Renal pelvis (tissue), 12 donors: ENCODE measurements at places on chromosomes 5 and 9. TPM values are rescaled to one million over a fixed set of nuclear protein-coding genes. Genes with fewer than 3 reads are reported as not detected.

GRCh38 chr5:149284501-149284900 is 12.8 kb downstream of the AFAP1L1 start:
- DNase-seq, result no peak

- DNase-seq, result no peak
Observed at GRCh38 chr5:143479394-143479793, 75.9 kb upstream of the NR3C1 start.

DNA sequence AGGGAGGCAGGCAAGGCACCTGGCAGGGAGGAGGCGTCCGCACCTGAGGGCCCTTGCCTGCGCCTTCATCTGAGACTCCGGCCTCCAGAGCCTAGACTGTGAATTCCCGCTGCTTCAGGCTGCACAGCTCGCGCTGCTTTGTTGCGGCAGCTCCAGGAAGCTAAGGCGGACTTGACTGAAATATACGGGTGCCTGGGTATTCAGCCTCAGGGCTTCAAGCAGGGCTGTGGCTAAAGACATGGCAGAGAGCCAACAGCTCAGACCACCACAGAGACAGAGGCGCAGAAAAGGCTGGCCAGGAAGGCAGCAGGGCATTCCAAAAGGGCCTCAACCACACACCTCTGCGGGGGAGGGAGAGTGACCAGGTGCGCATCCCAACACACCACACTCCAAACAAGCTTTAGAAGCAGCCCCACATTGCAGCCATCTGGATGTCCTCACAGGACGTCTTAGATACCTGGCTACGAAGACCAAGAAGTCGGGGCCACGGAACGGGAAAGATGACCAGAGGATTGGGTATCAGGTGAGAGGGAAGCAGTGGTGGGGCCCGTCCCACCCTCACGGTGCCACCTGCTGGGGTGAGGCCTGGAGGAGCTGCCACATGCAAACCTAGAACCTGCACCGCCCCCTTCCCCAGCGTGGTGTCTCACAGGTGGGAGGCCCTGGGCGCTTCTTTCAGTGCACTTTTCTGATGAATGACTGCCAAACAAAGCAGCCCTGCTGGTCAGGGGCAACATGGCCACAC is 1.7 kb upstream of the DPH7 start:
- DNase-seq, result no peak

GRCh38 chr5:68325065-68325580 is 109.6 kb downstream of the PIK3R1 start:
- DNase-seq, result no peak

PCA3 gene
- 2.2 TPM for polyA plus RNA-seq

CKMT2 gene
- 5.2 TPM for polyA plus RNA-seq
